ENCODE measurements at places on chromosomes 6 and 20. TPM values are rescaled to one million over a fixed set of nuclear protein-coding genes. Genes with fewer than 3 reads are reported as not detected.

The DEFB115 gene
- not detected for total RNA-seq

The HDGFL1 gene
- total RNA-seq: not detected

The TSBP1 gene
- not detected for total RNA-seq

The UBE2C gene
- total RNA-seq: 110 TPM

The FOXP4 gene
- 9.8 TPM for total RNA-seq

The GPR6 gene
- total RNA-seq: not detected

The TRIM40 gene
- not detected for total RNA-seq

The CRYBG1 gene
- 0.80 TPM for total RNA-seq

The HEY2 gene
- total RNA-seq: not detected

The QRSL1 gene
- total RNA-seq: 9.1 TPM

The CASS4 gene
- 0.78 TPM for total RNA-seq
